ENCODE measurements at places on chromosomes 2 and 18. TPM values are rescaled to one million over a fixed set of nuclear protein-coding genes. Genes with fewer than 3 reads are reported as not detected.
A peak's percentile ranks its signal among the peaks of the same experiment; 100 is the strongest.

GRCh38 chr2:136045835-136046570, 60.6 kb upstream of the DARS1 start:
- no peak overlapping the region for H3K4me3 ChIP-seq
- no peaks in the 10 kb centered on the region for H3K27me3 ChIP-seq
- H3K36me3 ChIP-seq, result no peaks in the 10 kb centered on the region
- DNase-seq, result no peak
- H3K27ac ChIP-seq, result no peak overlapping the region
- H3K4me1 ChIP-seq, result no peaks in the 10 kb centered on the region

DNA sequence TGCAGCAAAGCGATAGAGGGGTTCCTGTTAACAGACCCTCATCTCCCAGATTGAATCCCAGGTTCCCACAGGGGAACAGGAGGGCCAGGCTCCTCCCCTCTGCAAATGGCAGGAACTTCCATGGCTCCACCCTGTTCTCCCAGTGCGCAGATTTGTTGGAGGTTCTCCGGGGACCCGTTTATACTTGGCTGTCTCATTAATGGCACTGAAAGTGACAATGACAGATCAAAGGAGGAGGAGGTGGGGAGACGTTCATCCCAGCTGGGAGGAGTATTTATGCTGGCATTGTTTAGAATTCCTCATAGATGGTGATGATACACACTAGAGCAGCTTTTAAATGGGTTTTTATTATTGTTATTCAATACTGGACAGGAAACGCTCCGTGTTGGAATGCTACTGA, 186.9 kb downstream of the LRP1B start:
- DNase-seq, result no peak
- no peaks in the 10 kb centered on the region for H3K27me3 ChIP-seq
- H3K36me3 ChIP-seq, result no peaks in the 10 kb centered on the region
- H3K4me3 ChIP-seq, result no peak overlapping the region
- no peak overlapping the region for H3K27ac ChIP-seq
- H3K4me1 ChIP-seq, result no peaks in the 10 kb centered on the region

GRCh38 chr2:222751238-222751637, 79.8 kb downstream of the MOGAT1 start:
- no peaks in the 10 kb centered on the region for H3K36me3 ChIP-seq
- H3K27me3 ChIP-seq, result no peaks in the 10 kb centered on the region
- DNase-seq, result no peak
- peaks cover 14% of the 10 kb centered on the region for H3K4me1 ChIP-seq
- H3K27ac ChIP-seq, result no peak overlapping the region

DNA sequence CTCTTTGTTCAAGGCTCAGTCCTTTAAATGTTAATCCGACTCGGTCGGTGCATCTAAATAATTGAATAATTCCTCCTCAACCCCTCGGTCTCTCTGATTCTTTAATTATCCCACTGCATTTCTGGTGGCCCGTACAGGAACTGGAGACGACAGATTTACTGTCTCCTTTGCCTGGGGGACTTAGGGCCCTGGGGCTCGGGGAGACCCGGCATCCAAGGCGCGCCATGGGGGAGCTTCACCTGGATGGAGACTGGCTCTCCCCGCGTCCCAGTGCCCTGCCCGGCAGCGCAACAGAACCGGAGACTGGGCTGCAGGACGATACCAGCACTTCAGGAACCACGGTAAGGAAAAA, 47.7 kb upstream of the SELENOI start:
- peak overlapping the region; percentile 88 for H3K27ac ChIP-seq
- peak; percentile 29 for DNase-seq
- peaks cover 12% of the 10 kb centered on the region for H3K4me1 ChIP-seq
- no peaks in the 10 kb centered on the region for H3K27me3 ChIP-seq
- peak overlapping the region; percentile 31 for H3K4me3 ChIP-seq
- no peaks in the 10 kb centered on the region for H3K36me3 ChIP-seq

DNA sequence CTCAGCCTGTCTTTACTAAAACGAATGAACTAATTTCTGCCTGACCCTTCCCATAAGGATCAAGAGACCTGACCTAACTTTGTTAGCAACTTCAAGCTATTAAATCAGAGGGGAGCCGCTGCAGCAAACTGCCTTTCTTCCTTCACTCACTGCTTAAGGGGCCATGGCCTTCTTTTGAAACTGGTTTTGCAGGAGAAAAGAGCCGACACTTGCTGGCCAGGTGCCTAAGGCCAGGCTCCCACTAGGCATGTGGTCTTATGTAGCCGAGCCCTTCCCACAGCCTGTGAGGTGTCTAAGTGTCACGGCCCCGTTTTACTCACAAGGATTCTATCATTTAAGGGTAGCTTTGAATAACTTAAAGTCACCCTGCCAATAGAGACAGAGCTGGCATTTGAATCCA, 130.8 kb downstream of the ZNF236 start:
- peak; percentile 96 for DNase-seq
- H3K4me1 ChIP-seq, result peaks cover 58% of the 10 kb centered on the region
- no peaks in the 10 kb centered on the region for H3K36me3 ChIP-seq
- H3K4me3 ChIP-seq, result no peak overlapping the region

DNA sequence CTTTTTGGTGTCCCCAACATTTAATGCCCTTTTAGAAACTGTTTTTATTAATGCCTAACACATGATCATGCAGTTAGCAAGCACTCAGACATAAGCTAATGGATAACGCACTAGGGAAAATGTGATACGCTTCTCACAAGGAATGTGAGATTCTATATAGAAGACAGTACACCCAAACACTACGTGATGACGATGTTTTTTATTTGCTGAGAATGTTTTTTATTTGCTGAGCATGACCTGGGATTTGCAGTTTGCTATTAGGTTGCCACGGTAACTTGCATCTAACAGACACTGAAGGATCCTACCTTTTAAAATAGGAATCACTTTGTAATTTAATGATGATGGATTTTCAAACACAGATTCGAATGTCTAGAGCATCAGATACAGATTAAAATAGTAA, 4.9 kb downstream of the SMC6 start:
- no peak for DNase-seq
- no peak overlapping the region for H3K4me3 ChIP-seq
- no peaks in the 10 kb centered on the region for H3K27me3 ChIP-seq
- peaks cover 4% of the 10 kb centered on the region for H3K36me3 ChIP-seq

The PHOSPHO2 gene
- 13.3 TPM for total RNA-seq

- DNase-seq, result peak; percentile 84
- H3K27ac ChIP-seq, result no peak overlapping the region
- no peak overlapping the region for H3K4me3 ChIP-seq
- peaks cover 9% of the 10 kb centered on the region for H3K4me1 ChIP-seq
These were observed 4.4 kb downstream of the ANKRD23 start for GRCh38 chr2:96839293-96839874.

- H3K4me1 ChIP-seq, result no peaks in the 10 kb centered on the region
- no peak overlapping the region for H3K27ac ChIP-seq
- no peak overlapping the region for H3K4me3 ChIP-seq
These were observed 325.4 kb downstream of the ZNF804A start for GRCh38 chr2:184923751-184924150.

The MC2R gene
- total RNA-seq, result not detected

The NRP2 gene
- 31.3 TPM for total RNA-seq

The MEP1B gene
- not detected for total RNA-seq

- no peak overlapping the region for H3K27ac ChIP-seq
- H3K27me3 ChIP-seq, result no peaks in the 10 kb centered on the region
- H3K4me3 ChIP-seq, result no peak overlapping the region
These were observed 132.6 kb downstream of the DDX1 start for GRCh38 chr2:15724235-15724634.

DNA sequence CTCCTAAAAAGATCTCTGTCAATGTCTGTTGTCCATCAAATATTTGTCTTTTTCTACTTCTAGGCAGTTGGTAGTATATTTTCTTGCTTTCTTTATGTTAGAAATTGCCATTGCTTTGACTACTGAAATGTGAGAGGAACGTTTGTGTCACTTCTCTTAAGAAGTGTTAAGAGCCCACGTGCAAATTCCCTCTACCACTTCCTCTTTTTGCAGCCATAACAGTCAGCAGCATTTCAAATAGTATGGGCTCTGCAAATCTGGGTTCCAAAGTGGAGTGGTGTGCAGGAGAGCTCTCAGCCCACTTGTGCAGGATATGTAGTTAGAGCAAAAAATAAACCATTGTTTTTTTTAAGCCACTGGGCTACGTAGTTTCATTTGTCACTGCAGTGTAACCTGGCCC, 314.0 kb downstream of the MEIS1 start:
- no peak overlapping the region for H3K4me3 ChIP-seq
- H3K27ac ChIP-seq, result no peak overlapping the region
- no peaks in the 10 kb centered on the region for H3K36me3 ChIP-seq

The PLGLB2 gene
- total RNA-seq, result 2.5 TPM

The COPS8 gene
- total RNA-seq, result 69.7 TPM

The FAM237A gene
- total RNA-seq, result not detected

GRCh38 chr2:177245010-177245422, 19.5 kb downstream of the NFE2L2 start:
- no peaks in the 10 kb centered on the region for H3K27me3 ChIP-seq
- H3K27ac ChIP-seq, result no peak overlapping the region
- no peaks in the 10 kb centered on the region for H3K36me3 ChIP-seq
- peaks cover 79% of the 10 kb centered on the region for H3K4me1 ChIP-seq
- H3K4me3 ChIP-seq, result no peak overlapping the region

GRCh38 chr2:24409700-24410556, 49.6 kb upstream of the ITSN2 start:
- H3K27ac ChIP-seq, result no peak overlapping the region
- DNase-seq, result peak; percentile 25
- no peaks in the 10 kb centered on the region for H3K4me1 ChIP-seq
- H3K36me3 ChIP-seq, result no peaks in the 10 kb centered on the region
- H3K4me3 ChIP-seq, result no peak overlapping the region

The ERBB4 gene
- 19.2 TPM for total RNA-seq

The NAB1 gene
- total RNA-seq, result 64.1 TPM

DNA sequence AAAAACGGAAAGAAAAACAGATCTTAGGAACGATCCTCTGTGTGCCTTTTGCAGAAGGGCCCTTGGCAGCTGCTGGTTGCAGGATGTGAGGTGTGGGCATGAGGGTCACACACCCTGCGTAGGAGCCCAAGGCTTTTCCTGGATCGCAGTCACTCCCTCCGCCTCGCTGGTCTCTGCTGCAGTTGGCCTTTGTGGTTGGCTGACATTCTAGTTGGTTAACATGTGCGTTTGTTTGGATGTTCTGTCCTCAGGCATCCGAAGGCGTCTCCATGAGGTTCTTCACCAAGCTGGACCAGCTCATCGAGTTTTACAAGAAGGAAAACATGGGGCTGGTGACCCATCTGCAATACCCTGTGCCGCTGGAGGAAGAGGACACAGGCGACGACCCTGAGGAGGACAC, 61.7 kb downstream of the INPP5D start:
- no peaks in the 10 kb centered on the region for H3K27me3 ChIP-seq
- no peak for DNase-seq
- no peak overlapping the region for H3K27ac ChIP-seq
- no peaks in the 10 kb centered on the region for H3K36me3 ChIP-seq

The HJURP gene
- 0.38 TPM for total RNA-seq

DNA sequence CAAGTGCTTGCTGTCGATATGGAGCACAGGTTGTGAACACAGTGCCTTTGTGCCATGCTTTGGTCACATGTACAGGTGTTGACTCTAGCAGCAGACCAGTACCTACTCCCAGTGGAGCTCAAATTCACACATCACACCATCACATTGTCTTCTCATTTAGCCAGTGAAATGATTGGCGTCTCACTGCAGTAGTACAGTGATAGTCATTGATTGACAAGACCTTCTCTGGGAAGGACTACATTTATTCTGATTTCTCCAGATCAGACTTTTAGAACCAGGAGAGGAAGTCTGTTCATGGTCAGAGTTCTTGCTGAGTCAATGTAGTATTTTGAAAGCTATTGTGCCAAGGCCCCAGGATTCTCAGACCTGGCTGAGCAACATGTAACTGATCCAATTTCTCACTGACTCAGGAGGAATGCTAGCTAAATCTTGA, 75.2 kb downstream of the FMNL2 start:
- H3K4me3 ChIP-seq, result no peak overlapping the region
- no peaks in the 10 kb centered on the region for H3K36me3 ChIP-seq
- peaks cover 57% of the 10 kb centered on the region for H3K4me1 ChIP-seq
- no peak for DNase-seq
- H3K27ac ChIP-seq, result no peak overlapping the region

GRCh38 chr18:46068763-46069162, 3.3 kb downstream of the PSTPIP2 start:
- no peak overlapping the region for H3K4me3 ChIP-seq
- no peak for DNase-seq
- no peaks in the 10 kb centered on the region for H3K36me3 ChIP-seq
- H3K27ac ChIP-seq, result no peak overlapping the region
- H3K27me3 ChIP-seq, result no peaks in the 10 kb centered on the region

GRCh38 chr2:234411793-234412192, 85.1 kb downstream of the ARL4C start:
- H3K36me3 ChIP-seq, result no peaks in the 10 kb centered on the region
- no peak overlapping the region for H3K4me3 ChIP-seq
- no peak for DNase-seq
- H3K4me1 ChIP-seq, result no peaks in the 10 kb centered on the region
- no peak overlapping the region for H3K27ac ChIP-seq

- H3K27me3 ChIP-seq, result no peaks in the 10 kb centered on the region
These were observed 11.2 kb upstream of the NABP1 start for GRCh38 chr2:191666732-191667131.

The OTX1 gene
- not detected for total RNA-seq

DNA sequence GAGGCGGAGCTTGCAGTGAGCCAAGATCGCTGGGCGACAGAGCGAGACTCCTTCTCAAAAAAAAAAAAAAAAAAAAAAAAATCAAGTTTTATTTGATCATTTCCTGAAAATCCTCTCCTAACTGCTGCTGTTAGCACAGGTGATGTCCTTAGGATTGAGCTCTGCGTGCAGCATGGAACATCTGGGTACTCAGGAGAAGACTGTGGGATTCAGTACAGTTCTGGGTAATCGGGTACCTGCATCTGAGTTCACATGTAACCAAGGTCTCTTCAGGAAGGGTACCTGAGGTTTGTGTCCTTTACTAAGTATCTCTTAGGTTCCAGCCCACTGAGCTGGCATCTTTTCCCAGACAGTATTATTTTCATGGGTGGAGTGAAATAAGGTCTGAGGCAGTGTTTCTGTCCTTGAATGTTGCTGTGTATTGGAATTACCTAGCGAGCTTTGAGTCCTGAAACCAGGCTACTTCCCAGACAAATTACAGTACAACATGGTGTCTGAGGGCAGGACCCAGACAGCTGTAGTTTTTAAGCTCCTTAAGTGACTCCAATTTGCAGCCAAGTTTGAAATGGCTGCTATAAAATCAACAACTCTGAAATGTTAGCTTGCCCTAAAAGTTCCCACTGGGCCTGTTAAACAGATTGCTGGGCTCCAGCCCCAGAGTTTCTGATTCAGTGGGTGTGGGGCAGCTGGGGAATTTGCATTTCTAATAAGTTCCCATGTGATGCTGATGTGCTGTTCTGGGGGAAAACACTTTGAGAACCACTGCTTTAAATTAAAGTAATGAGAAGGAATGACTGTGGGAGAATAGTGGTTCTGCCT, 120.5 kb downstream of the PMAIP1 start:
- peak; percentile 78 for DNase-seq
- peaks cover 6% of the 10 kb centered on the region for H3K4me1 ChIP-seq
- no peak overlapping the region for H3K27ac ChIP-seq
- no peak overlapping the region for H3K4me3 ChIP-seq
- H3K27me3 ChIP-seq, result no peaks in the 10 kb centered on the region

All from thyroid gland (tissue), 4 donors.